CD4-positive, alpha-beta T cell treated with Interleukin-2 at 100 ng/mL for 4 hours (primary cell): ENCODE measurements at places on chromosomes 4 and X.

DNA sequence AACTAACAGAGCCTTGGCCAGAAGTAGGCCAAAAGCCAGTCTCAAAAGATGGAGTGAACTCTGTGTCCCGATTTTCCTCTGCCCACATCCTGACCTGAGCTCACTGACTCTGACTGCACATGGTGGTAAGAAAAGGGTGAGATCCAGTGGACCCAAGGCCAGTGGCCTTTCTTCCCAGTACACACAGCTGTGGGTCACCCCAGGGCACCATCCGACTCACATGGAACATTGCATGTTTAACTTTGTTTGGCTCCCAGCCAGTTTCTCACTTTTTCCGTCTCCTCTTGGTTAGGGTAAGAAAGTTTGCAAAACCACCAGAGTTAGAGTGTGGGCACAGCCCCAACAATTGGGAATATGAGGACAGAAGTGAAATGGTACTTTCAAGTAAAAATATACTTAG, 69.8 kb downstream of the GAB1 start:
- no peak for DNase-seq

- no peak for DNase-seq
Measured at GRCh38 chr4:77697860-77698590, 92.4 kb downstream of the CXCL13 start.

- no peak for DNase-seq
Measured at GRCh38 chr4:174860588-174860987, 31.5 kb upstream of the GLRA3 start.

DNA sequence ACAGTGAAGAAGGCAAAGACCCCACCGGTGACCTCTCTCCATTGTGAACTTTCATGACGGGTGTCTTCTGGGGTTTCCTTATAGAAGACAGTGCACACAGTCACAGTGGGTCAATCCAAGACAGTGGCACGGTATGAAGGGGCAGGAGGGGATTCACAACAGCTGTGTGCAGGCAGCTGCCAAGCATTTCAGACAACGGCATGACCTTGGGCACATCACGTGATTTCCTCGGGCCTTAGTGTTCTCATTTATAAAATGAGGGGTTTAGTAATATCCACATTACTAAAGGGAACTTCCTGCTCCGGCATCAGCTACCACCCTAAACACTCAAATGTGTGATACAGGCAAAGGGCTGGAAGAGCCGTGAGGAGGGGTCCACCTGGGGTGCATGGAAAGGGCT, 42.9 kb downstream of the RBM47 start:
- no peak for DNase-seq

GRCh38 chr4:100311181-100311580, 120.9 kb upstream of the DDIT4L start:
- DNase-seq = no peak
